ENCODE measurements at places on chromosomes 2 and 18.

- peak; percentile 75 for DNase-seq
Measured at GRCh38 chr2:30217644-30218337, 13.5 kb upstream of the LBH start.

GRCh38 chr2:169190197-169190775, 120.9 kb downstream of the DHRS9 start:
- no peak for DNase-seq

DNA sequence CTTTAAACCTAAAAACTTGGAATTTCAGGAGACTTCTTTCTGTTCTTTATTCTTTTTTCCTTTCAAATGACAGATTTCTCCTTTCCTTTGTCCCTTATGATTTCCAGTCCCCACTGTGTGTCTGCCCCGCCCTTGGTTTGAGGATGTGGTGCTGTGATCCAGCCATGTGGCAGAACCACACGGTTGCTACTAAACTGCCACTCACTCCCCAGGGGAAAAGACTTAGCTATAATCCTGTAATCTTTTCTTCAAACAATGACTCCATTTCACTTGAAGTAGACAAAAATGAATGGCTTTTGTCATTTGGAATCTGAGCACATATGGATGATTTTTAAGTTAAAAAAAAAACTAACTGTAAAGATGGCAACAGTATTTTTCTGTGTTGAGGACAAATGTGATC, 76.2 kb upstream of the STAM2 start:
- DNase-seq = no peak

DNA sequence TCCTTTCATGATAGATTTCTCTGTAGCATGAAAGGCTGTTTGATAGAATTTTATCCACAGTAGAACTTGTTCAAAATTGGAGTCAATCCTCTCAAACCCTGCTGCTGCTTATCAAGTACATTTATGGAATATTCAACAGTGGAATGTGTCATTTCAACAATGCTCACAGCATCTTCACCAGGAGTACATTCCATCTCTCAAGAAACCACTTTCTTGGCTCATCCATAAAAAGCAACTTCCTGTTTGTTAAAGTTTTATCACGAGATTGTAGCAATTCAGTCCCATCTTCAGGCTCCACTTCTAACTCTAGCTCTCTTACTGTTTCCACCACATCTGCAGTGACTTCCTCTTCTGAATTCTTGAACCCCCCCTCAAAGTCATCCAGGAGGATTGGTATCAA, 29.4 kb downstream of the PDCL3 start:
- DNase-seq = no peak

DNA sequence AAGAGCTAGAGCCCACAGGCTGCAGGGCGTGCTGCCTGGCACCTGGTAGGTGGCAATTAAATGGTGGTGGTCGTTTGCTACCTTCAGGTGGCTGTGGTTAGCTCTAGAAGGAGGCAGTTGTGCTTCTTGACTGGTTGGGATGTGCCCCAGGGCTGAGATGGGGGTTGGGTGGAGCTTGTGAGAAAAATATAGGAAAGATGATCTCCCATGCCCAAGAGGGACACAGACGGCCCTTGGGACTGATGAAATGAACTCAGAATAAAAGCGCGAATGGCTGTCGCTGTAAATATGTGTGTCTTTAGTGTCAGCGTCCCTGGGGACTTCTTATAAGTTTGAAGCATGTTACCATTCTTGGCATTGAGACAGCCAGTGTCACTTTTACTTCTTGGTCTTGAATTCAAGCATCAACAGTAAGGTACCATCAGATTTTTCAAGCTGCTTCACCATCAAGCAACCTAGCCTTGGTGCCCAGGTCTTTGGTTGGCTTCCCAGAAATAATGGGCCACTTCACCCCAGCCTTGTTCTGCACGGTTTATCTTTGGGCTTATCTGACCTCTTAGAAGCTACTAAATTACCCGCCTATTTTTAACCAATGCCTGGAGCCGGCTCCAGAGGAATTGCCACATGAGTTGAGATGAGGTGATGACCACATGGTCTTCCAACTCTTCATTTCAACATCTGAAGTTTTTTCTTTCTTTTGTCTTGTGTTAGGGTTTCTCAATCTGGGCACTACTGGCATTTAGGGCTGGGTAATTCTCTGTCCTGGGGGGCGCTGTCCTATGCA, 11.9 kb downstream of the LRRFIP1 start:
- no peak for DNase-seq

DNA sequence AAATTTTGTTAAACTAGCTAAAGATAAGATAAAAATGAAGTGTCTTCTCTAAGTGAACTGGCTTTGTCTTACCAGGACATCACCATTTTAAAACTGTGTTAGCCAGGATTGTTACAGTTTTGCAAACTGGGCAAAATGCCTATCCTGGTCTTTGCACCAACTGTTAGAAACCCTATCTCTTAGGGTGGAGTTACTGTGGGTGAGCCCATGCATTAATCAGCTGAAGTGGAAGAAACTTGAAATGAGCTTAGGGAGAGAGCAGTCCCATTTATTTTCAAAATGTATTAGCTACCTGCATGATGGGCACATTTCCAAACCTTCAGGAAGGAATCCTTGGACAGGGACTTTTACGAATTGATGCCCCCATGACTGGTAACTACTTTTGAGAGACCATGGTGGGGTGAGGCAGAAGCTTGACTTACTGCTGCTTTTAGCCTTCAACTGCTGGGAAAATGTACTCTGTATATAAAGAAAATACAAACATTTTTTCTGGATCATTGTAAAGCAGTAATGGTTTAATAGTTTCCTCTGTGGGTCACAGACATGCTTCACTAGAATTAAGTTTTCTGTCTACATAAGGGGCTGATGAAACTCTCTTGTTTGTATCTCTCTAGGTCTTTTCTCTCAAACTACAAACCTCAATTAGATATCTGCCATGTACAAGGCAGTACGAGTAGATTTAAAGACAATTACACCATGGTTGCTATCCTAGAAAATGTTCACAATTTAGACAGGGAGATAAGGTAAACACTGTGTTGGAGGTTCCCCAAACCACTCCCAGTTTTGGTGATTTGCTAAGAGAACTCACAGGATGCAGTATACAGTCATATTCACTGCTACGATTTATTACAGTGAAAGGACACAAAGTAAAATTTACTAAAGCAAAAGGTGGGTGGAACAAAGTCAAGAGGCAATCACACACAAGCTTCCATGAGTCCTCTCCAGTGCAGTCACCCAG, 321.4 kb upstream of the MMADHC start:
- DNase-seq = no peak

- DNase-seq = no peak
Measured at GRCh38 chr2:56812432-56812831, 628.6 kb downstream of the CCDC85A start.

- DNase-seq = no peak
Measured at GRCh38 chr2:197464175-197464574, 10.8 kb downstream of the COQ10B start.

DNA sequence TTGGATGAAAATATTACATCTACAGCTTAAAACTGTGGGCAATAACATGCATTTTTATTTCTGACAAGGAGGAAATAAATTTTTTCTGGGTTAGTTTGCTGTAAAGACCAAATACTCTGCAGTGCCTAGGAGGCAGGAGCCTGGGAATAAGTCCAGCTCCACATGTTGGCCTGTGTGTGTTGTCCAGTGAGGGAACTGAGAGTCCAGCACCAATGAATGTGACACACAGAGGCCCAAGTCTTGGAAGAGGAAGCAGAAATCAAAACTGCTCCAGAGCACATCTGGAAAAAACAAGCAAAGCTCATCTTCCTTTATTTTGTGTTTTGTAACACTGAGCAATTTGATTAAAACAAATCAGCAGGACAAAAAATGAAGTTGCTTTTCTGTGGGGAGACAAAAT, 63.1 kb upstream of the KLHL14 start:
- no peak for DNase-seq

DNA sequence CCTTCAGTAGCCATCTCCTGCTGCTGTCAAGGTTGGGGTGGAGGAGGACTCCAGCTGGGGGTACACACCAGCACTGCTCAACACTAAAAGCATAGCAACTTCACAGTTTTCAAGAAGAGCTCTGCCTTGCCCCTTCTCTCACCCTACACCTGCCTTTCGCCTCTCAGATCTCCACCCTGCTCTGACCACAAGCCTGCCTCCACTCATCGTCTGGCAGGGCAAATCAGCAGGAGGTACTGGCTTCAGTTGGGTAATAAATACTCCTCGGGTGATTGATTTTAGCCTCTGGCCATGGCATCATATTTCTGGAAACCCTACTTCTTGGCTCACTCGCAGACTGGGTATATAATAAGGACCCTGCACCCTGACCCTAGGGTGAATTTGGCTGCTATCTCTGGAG, 3.1 kb upstream of the PRKAG3 start:
- DNase-seq = no peak

GRCh38 chr2:33719067-33719466, 120.0 kb upstream of the FAM98A start:
- no peak for DNase-seq

DNA sequence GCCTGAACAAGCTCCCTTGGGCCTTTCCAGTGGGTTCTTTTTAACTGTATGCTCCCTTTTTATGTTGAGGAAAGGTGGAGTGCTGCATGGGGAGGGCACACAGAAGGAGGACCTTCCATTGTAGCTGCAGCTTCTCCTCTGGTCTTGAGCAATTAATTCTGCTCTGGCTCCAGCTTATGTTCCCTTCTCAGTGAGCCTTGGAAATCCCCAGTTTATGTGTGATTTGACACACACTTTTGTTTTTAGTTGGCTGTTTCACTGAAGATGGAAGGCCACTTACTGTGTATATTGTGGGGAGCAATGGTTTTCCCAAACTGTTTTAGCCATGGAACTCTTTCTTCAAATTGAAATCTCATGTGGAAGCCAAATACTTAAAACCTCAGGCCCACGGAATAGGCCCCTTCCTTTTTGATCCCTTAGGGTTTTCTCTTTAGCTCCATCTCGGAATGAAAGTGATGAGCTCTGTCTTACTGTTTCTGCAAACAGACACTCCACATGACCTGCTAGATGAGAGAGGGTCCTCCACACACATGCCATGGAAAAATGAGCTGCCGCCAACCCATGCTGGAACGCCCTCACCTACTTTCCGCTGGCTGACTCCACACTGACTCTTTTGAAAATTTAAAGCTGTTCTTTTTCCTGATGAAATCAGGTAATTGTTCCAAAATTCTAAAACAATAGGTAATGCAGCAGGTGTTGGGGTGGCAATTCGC, 280.9 kb upstream of the SIX2 start:
- no peak for DNase-seq

DNA sequence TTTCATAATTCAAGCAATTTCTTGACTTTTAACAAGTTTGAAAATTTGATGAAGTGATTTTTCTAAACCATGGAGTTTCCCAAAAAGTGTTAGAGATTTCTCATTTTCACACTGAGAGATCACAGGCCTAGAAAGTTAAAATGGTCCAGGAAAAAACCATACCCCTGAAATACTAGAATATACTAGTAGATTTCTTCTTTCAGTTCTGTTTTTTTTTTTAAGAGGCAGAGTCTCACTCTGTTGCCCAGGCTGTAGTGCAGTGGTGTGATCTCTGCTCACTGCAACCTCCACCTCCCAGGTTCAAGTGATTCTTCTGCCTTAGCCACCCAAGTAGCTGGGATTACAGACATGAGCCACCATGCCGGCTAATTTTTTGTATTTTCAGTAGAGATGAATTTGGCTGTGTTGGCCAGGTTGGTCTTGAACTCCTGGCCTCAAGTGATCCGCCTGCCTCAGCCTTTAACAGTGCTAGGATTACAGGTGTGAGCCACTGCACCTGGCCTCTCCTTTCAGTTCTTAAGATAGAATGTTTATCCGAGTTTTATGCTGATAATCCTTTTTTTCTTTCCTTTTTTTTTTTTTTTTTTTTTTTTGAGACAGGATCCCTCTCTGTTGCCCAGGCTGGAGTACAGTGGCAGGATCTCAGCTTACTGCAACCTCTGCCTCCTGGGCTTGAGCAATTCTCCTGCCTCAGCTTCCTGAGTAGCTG, 14.4 kb downstream of the MTHFD2 start:
- DNase-seq = no peak

DNA sequence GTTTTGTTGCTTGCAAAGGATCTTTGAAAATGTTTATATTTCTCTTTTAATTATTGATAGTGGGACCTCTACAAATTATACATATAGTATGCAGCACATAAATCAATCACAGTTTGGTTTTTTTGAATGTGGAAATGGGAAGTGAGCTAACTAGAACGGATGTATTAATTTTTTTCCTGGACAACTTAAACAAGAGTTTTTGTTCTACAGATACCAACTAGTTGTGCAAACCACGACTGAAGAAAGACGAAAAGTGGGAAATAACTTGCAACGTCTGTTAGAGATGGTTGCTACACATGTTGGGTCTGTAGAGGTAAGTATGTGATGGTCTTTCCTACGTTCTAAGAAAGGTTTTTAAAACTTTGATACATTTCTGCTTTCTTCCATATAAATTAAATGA, 39.2 kb downstream of the NDC80 start:
- DNase-seq = no peak

DNA sequence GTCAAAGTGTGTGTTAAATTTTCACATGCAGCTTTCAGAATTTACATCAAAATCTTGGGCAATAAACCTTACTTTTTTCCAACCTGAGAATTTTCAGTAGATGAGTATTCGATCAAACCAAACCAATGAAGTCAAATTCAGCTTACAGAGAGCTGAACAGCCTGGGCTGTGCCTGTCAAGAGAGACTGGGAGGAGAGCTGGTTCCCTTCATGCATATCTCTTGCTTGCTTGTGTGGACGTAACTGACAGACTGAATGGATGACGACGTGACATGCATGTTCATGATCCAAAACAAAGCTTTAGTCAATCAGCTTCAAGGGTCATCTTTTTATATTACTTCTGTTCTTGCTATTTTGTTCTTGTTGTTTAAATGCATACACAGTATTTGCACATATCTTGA, 145.2 kb downstream of the GALNT3 start:
- no peak for DNase-seq

DNA sequence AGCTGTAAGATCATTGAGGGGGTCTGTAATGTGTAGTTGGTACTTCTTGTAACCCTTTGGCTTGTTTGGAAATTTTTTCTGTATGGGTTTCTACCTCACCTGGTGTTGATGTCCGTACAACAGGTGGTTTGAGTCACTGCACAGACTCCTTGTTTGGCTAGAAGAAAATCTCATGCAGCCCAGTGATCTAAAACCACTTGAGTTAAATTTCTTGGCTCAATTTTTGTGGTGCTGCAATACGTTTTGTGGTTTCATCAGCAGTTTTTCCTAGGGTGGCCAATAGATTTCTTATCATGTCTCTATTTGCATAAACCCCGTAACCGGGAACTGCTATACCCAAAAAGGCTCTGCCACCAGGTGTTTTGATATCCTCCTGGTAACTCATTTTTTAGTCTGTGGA, 43.4 kb downstream of the CERS6 start:
- no peak for DNase-seq
